ENCODE measurements at places on chromosomes 6 and 20. TPM values are rescaled to one million over a fixed set of nuclear protein-coding genes. Genes with fewer than 3 reads are reported as not detected.

GRCh38 chr20:38555395-38555794 lies 25.6 kb upstream of the ADIG start:
- no peak for DNase-seq

DNA sequence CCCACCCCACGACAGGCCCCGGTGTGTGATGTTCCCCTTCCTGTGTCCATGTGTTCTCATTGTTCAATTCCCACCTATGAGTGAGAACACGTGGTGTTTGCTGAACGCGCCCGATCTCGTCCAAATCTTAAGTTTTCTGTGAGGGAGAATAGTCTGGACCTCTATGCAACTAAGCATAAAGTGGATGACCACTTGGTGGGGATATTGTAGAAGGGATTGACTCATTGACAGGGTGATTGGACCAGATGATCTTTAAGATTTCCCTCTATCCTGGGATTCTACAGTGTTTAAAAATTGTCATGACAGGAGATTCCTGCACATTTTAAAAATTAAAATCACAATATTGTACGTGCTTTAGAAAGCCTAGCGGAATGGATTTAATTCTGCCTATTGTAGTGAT lies 141.3 kb downstream of the TRMT11 start:
- no peak for DNase-seq

- DNase-seq = peak; percentile 97
Measured at GRCh38 chr20:53915446-53916172, 154.8 kb downstream of the BCAS1 start.

GRCh38 chr6:113488812-113489685 lies 368.1 kb upstream of the MARCKS start:
- DNase-seq = no peak

DNA sequence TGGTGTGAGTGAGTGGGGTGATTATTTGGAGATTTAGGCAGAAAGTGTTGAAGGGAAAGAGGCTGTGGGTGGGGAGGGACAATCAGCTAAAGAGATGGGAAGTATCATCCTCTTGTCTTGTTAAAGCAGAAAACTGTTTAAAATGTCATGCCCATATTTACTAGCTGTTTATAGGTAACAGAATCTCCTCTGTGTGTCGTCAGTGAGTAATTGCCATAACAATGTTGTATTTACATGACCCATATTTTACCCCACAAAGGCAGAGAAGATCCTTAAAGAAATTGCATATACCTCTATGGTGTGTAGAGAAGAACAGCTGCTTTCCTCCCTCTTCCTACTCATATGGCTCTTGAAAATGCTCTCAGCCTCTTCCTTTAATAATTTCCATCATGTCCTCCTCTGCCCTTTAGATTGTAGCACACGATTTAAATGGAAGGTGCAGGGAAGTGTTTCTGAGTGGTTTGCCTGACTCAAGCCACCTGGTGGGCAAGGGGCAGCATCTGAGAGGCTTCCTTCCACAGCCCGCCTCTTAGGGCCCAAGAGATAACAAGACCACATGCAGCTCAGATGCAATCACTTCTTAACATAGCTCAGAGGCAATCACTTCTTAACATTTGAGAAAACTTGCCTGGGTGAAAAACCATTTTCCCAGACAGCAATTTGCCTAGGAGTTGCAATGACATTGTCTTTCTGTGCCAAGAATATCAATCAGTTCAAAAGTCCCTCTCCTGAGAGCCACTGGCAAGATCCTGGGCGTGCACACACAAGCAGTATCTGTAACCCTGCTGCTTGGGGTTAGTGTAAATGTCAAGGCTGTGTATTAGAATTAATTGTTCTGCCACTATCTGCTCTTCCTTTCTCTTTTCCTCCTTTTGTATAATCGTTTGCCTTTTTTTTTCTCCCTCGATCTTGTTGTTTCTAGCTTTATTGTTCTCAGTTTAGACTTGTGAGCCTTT lies 44.1 kb upstream of the EDN1 start:
- DNase-seq = no peak

Gene BANF2
- not detected for total RNA-seq

Gene TREML1
- not detected for total RNA-seq

Gene C6orf141
- total RNA-seq = 0.38 TPM

DNA sequence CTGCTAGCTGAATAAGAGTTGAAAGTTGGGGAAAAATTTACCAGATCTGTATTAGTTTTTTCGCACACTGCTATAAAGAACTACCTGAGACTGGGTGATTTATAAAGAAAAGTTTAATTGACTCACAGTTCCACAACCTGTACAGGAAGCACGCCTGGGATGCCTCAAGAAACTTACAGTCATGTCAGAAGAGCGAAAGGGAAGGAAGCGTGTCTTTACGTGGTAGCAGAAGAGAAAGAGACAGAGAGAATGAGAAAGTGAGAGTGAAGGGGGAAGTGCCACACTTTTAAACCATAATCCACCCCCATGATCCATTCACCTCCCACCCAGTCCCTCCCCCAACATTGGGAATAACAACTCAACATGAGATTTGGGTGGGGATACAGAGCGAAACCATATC lies 79.6 kb downstream of the KHDC1L start:
- no peak for DNase-seq

Gene ALDH8A1
- total RNA-seq = 0.57 TPM

Gene HTR1E
- not detected for total RNA-seq

Gene GSTA4
- 10.1 TPM for total RNA-seq

GRCh38 chr6:87710090-87710489 lies 8.1 kb upstream of the AKIRIN2 start:
- DNase-seq = no peak

Gene SMLR1
- total RNA-seq = not detected

DNA sequence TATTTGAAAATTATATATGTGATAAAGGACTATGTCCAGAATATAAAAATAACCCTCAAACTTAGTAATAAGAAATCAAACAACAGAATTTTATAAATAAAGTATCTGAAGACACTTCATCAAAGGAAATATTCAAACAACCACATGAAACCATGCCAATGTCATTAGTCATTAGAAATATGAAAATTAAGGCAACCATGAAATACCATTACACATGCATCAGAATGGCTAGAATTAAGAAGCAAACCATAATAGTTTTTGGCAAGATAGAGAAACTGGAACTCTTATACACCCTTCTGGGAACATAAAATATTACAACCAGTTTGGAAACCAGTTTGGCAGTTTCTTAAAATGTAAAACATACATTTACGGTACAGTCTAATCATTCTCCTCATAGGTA lies 137.2 kb upstream of the ADGRB3 start:
- no peak for DNase-seq

Gene SLC12A5
- total RNA-seq = 0.73 TPM

DNA sequence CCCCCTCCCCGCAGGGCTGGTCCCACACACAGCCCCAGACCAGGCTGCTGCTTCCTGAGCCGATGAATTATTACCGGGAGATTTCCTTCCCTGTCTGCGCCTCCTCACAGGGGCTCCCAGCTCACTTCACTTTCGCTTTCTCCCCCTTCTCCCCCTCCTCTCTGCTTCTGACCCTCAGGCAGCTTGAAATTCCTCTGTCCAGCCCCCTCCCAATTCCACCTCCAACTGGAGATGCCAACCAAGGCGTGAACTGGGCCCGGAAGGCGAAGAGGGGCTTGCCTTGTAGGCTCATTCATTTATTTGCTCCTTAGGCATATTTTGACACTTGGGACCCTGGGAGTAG lies 1.7 kb upstream of the TCF15 start:
- no peak for DNase-seq

DNA sequence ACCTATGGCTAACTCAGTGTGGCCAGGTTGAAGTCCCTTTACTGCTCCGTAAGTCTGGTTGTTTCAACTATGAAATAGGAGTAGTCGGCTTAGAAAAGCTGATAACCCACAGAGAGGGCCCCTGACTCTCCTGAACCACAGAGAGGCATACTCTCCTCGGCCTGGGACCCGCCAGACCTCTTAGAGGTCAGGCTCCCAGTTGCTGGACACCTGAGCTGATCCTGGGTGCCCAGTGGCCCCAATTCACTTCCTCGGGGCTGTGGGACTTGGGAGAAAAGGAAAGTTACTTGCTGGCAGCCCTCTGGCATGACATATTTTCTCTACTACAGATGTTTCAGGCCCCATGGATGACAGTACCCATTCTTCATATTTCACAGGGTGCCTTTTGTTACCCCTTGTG lies 34.2 kb upstream of the EYA4 start:
- no peak for DNase-seq

GRCh38 chr20:60170116-60170515 lies 211.9 kb downstream of the CDH26 start:
- no peak for DNase-seq

Gene FAM162B
- 2.7 TPM for total RNA-seq

GRCh38 chr6:42259286-42259685 lies 41.6 kb upstream of the MRPS10 start:
- no peak for DNase-seq

Measured in cardiac septum (tissue), 1 donor.